ENCODE measurements at places on chromosomes 1 and 21.

DNA sequence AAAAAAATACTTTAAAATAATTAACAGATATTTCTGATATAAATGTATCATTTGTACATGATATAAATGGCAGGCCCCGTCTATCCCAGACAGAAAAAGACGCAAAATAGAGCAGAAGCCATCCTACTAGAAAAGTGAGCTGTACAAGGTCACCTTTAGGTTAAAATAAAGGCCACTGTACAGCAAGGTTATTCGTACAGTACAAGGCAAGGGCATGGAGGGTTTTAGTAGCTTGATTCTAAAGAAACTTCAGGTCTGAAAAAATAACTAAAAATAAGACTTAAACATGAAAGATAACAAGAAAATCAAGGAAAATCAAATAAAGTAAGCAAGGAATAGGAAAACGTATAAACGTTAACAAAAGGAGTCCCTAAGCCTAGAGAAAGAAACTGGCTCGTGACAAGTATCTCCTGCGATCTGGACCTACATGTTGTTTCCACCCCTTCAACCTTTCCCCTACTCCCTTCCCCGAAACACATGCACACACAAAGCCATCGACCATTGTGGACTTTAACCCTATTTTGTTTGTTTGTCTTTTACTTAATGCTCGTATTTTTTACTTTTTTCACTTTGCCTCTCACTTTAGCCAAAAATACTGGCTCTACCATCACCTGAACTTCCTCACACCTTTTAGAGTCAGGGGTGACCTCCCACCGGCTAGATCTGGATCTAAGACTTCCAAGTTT lies 26.5 kb upstream of the SLC30A10 start:
- no peaks in the 10 kb centered on the region for H3K27me3 ChIP-seq
- H3K4me1 ChIP-seq: no peaks in the 10 kb centered on the region
- H3K27ac ChIP-seq: no peak overlapping the region
- H3K4me3 ChIP-seq: no peak overlapping the region
- no peaks in the 10 kb centered on the region for H3K36me3 ChIP-seq

GRCh38 chr1:235503403-235504121 lies 690 bp downstream of the B3GALNT2 start:
- peak; percentile 60 for DNase-seq
- H3K4me3 ChIP-seq: peak overlapping the region; percentile 85
- no peaks in the 10 kb centered on the region for H3K27me3 ChIP-seq
- H3K27ac ChIP-seq: peak overlapping the region; percentile 98
- H3K4me1 ChIP-seq: peaks cover 7% of the 10 kb centered on the region
- H3K36me3 ChIP-seq: no peaks in the 10 kb centered on the region

DNA sequence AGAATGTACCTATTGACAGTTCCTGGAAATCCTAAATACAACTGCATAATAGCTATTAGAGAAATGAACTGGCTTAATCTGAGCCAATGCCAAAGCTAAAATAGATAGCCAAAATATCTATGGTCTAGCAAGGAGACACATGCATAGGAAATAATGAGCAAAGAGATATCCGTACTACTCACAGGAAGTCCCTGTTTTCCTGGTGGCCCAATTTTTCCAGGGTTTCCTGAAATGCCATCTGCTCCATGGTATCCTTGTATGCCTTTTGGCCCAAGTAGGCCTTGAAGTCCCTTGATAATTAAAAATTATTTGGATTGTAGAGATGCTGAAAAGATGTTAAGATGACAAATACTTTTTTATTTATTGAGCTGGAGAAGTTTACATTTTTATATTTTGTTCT lies 108.4 kb upstream of the ZNHIT6 start:
- H3K27me3 ChIP-seq: no peaks in the 10 kb centered on the region
- H3K36me3 ChIP-seq: no peaks in the 10 kb centered on the region
- H3K4me1 ChIP-seq: no peaks in the 10 kb centered on the region
- H3K4me3 ChIP-seq: no peak overlapping the region
- no peak for DNase-seq

DNA sequence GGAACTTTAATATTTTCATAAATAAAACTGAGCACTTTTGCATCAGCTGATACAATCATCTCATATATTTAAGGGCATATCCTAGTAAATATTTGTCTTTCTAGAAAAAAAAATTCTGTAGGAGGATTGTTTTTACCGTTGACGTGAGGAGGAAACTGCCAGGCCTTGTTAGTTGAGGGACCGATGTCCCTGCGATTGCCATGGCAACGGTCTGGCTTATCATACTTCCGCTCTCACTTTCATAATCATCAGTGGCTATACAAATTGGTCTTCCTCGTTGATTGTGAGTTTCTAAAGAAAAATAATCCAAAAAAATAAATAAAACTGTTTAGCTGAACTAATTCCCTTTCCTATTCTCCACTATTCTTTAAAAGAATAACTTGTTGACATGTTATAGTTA lies 69.3 kb upstream of the ANGPTL3 start:
- no peaks in the 10 kb centered on the region for H3K27me3 ChIP-seq
- no peaks in the 10 kb centered on the region for H3K4me1 ChIP-seq
- no peak overlapping the region for H3K27ac ChIP-seq
- no peaks in the 10 kb centered on the region for H3K36me3 ChIP-seq

- H3K4me1 ChIP-seq: no peaks in the 10 kb centered on the region
- no peaks in the 10 kb centered on the region for H3K36me3 ChIP-seq
- H3K4me3 ChIP-seq: no peak overlapping the region
- no peaks in the 10 kb centered on the region for H3K27me3 ChIP-seq
Observed at GRCh38 chr1:172935062-172935592, 115.6 kb downstream of the TNFSF18 start.

Measured in pancreas (tissue), 10 donors.